ENCODE measurements at places on chromosomes 7 and 10.

DNA sequence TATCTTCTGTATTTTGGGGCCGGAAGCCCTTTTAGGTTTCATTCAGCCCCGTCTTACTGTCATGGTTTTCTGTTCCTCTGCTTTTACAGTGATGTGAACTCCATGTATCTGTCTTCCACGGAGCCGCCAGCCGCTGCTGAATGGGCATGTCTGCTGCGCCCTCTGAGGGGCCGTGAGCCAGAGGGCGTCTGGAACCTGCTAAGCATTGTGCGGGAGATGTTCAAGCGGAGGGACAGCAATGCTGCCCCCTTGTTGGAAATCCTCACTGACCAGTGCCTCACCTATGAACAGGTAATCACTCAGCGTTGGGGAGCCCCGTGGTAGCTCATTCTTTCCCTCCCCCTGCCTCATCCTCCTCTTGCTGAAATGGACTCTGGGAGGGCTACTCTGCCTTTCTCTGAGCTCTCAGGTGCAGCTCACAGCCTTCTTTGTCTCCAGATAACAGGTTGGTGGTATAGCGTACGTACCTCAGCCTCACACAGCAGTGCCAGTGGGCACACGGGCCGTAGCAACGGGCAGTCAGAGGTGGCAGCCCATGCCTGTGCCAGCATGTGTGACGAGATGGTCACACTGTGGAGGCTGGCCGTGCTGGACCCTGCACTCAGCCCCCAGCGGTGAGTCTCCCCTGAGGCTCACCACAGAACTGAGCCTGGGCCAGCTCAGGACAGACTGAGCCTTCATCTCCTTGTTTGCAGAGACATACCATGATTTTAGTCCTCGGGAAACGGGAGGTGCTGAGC is 5.7 kb downstream of the ZSWIM8 start:
- DNase-seq, result no peak

DNA sequence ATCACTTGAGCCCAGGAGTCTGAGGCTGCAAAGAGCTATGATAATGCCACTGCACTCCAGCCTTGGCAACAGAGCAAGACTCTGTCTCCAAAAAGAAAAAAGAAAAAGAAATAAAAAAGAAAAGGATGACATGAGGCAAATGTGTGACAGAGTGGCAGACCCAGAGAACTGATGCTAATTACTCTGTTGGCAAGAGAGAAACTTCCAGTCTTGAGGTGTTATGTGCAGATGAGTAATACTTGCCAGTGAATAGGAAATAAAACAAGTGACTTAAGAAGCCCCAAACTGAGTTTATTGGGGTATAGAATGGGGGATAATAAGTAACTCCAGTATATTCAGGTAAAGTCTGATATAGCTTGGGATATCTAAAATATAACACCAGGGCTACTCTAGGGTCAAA is 9.5 kb upstream of the ANXA7 start:
- no peak for DNase-seq

- no peak for DNase-seq
Observed at GRCh38 chr10:80474597-80474910, 20.4 kb downstream of the TSPAN14 start.

DNA sequence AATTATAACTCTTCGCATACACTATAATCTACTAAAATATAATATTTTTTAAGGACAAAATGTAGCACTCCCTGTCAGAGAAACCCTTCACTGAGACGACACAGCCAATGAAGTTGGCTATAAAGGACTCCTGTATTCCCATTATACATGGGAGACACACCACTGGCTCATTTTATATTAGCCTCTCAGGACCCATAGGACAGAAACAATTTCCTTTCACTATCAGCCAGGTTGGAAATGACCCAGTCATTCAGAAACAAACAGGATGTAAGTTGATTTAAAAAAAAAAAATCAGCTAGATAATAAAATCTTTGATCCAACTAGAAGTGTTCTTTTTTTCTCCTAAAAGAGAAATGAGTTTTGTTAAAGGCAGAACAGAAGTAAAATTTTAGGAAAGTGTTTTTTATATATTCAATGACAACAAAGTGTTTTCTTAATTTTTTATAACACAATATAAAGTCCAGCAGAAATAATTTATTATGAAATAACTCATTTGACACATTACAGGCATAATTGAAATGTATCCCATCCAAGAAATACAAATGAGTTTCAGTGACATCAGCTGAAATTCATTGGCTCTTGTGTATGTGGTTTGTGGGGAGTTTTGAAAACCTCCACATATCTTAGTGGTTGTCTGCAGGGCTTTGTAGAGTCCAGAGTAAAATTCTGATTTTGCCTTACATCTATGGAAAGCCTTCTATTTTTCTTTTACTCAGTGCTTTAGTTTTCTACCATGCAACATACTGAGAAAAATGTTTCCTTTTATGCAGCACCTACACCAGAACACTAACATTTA is 64.1 kb downstream of the CTTNBP2 start:
- no peak for DNase-seq

- DNase-seq, result no peak
Observed at GRCh38 chr7:8125680-8126444, 136.1 kb downstream of the ICA1 start.

DNA sequence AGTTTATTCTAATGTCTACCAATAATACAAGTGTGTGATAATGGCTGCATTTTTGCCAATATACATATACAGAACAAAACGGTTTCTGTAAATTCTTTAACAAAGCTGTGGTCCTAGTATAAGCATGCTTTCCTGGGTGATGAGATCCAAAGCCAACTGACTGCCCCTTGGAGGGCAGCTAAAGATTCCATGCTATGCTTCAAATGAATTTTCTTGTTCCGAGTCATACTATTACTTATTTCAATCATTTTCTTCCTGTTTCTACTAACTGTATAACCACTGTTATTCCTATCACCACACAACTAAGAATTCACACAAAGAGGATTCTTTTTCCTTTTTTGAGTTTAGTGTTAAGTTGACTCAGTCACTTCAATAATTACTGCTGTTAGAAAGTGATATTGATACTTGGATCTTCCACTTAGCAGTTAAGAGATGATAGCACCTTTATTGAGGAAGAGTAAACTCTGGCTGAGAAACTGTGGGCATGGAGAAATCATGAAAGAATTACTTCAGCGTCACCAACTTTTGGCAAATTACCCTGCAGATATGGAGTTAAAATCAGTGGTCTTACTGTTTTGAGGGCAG is 197.5 kb downstream of the ARL4A start:
- peak; percentile 51 for DNase-seq

DNA sequence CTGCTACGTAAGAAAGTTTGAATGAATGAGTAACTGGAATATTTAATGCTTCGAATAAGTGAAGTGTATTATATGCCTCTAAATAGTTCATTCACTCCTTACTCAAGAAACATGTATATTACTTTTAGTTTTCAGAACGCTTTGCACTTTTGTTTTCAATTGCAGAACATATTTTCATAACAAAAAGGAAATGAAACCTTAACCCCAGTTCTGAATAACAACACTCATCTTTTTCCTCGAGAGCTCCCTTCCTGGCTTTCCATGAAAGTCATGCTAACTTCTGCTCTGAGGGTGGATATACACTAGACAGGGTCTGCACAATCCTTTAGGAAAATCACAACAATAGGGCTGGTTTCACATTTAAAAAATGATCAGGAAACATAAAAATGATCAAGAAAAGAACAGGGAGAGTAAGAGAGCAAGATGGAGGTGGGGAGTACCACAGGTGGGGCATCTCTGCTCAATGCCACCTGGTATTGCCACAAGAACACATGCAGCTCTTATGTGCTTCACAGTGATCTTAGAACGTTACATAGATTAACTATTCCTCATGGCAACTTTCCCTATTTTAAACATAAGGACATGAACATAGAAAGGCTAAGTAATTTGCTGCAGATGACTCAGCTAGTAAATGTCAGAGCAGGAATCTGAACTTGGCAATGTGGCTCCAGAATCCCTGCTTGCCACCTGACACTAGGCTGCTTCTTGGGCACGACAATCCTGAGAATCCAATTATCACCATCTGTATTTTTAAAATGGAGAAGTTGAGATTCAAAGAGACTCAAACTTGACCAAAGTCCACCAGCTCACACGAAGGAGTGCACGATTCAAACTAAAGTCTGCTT is 219.5 kb upstream of the AOAH start:
- DNase-seq, result no peak

- peak; percentile 39 for DNase-seq
Observed at GRCh38 chr10:88849234-88849633, 2.4 kb downstream of the ANKRD22 start.

DNA sequence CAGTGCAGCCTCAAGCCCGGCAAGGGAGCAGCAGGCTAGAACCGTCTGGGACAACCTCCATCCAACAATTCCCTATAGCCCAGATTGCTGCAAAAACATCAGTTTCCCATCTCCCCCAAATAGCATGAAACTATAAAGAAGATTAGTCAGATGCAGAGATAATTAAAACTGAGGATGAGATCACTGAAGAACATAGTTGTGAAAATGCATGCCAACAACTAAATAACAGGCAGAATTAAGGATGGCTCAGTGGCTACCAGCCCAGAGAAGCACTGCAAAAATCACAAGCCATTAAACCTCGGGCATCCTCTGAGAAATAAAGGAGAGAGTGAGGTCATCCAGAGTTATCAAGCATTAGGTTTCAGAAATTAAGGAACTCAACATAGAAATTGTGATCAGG is 427.1 kb downstream of the TNS3 start:
- DNase-seq, result no peak

- no peak for DNase-seq
Observed at GRCh38 chr10:97140049-97140846, 45.5 kb downstream of the SLIT1 start.

- DNase-seq, result peak; percentile 10
Observed at GRCh38 chr7:54846273-54846672, 87.3 kb upstream of the SEC61G start.

DNA sequence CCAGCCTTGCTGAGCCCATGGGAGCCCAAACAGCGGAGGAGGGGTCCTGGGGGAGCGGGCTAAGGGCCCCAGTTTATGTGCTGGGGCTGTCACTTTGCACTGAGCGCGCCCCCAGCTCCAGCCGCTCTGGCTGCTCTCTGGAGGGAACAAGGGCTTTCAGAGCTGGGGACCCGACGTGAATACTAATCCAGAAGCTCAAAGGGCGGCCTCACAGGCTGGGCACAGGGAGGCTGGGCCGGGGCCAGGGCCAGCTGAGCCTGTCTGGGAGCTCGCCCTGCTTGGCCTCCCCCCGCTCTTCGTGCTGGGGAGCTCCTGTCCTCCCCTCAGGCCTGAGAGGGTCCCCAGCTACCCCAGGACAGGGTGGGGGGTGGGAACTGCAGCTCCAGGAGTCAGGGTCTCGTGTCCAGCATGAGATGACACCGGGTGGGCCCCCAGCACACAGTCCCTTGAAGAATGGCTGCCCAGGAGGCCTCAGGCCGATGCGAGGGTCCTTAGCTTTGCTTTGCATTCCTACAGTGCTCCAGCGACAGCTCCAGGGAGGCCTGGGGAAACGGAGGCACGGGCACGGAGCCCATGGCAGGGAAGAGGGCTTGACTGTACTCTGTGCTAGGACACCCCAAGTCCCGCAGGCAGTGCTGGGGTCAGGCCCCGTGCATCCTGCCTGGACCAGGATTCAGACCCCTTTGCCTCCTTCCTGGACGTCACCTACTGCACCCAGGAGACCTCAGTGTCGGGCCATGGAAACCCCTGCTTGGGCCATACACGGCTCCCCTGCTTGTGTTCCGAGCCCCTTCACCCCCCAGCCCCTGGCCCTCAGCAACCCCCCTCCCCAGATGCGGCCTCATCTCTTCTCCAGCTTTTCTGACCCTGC is 5.8 kb upstream of the AMZ1 start:
- DNase-seq, result no peak

GRCh38 chr7:102454468-102454867 is 10.2 kb downstream of the ALKBH4 start:
- no peak for DNase-seq

DNA sequence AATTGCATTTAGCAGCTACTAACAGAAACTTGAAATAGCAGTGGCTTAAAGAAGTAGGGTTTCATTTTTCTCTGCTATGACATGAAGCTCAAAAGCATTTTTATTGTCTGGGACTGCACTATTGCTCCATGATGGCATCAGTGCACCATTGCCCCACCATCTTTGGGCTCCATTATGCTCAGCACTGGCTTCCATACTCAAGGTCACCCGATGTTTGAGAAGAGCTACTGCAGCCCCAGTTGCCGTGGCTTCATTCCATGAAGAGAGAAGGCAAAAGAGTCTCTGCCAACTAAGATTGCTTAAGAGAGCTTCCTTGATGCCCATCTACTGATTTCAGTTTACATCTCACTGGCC is 192.2 kb upstream of the LRGUK start:
- DNase-seq, result peak; percentile 20

GRCh38 chr7:37435156-37435855 is 13.4 kb downstream of the ELMO1 start:
- DNase-seq, result no peak

DNA sequence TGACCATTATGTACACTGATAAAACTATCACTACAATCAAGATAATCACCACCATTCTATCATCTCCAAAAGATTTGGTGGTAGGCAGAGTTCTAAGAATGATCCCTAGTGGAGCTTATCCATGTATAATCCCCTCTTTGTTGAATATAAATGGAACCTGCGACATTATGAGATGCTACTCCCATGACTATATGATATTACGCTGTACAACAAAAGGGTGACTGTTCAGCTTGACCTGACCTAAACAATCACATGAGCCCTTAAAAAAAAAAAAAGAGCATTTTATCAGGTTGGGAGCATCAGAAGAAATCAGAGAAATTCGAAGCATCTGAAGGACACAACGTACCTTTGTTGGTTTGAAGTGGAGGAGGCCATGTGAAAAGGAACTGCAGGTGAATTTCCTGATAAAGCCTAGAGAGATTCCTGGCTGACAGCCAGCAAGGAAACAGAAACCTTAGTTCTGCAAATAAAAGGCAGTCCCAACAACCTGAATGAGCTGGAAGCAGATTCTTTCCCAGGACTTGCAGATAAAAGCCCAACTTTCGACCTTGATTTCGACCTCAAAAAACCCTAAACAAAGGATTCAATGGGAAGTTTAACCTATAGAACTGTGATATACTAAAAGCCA is 270.7 kb downstream of the ADRA2A start:
- no peak for DNase-seq

DNA sequence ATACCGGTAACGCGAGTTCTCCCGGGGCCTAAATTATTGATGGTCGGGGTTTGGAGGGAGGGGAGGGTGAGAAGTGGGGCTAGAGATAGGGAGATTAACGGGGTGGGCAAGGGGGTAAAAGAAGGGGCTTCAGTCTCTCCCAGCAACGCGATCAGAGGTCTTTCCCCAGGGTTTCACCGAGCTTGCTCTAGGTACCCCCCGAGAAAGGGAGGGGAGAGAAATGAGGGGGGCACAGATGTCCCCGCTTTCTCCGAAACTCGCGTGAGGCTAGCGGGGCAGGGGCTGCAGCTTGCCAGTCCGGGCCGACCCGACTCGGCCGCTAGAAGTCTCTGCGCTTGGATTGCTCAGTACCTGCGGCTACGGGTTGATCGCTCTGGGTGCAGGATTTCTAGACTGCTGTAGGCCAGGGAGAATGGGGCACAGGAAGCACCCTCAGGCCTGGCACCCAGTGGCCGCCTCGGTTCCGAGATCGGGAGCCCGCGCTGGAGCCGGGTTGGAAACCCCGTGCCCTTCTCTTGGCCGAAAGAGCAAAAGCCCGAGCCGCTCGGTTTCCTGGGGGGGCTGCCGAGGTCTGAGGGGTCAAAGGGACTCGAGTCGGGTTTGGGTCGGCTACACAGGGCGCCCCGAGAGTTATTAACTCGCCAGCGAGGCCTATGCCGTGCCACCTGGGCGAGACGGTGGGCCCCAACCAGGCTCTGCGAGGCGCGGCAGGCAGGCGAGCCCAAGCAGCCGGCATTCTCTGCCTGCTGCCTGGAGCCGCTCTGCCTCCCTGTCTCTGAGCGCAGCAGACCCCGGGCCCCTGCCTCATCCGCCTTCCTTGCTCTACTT is 3.1 kb downstream of the PAX2 start:
- DNase-seq, result no peak
